ENCODE measurements at places on chromosomes 2 and 18. TPM values are rescaled to one million over a fixed set of nuclear protein-coding genes. Genes with fewer than 3 reads are reported as not detected.

The SCN3A gene
- total RNA-seq = not detected

The SMAD2 gene
- total RNA-seq = 383 TPM

GRCh38 chr18:75679331-75679730 lies 251.8 kb upstream of the SMIM21 start:
- no peak for DNase-seq
- H3K27me3 ChIP-seq = peaks cover 2% of the 10 kb centered on the region
- no peaks in the 10 kb centered on the region for H3K36me3 ChIP-seq
- no peak overlapping the region for H3K27ac ChIP-seq
- no peak overlapping the region for H3K4me3 ChIP-seq
- no peaks in the 10 kb centered on the region for H3K4me1 ChIP-seq

DNA sequence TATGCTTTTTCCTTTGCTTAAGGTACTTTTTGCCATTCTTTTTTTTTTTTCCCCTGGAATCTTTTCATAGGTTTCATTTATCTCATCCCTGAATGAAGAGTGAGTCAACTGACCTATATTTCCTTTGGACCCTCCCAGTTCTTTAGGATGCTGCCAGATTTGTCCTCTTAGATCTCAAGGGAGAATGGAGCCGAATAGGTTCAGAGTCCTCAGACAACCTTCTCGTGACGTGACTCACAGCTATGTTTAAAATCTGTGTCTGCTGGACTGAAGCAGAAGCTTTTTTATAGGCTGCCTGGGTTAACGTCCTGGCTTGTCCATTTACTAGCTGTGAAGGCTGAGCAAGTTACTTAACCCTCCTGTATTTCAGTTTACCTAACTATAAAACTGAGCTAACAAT lies 358.6 kb downstream of the DLGAP1 start:
- H3K27me3 ChIP-seq = no peaks in the 10 kb centered on the region
- no peak overlapping the region for H3K27ac ChIP-seq
- no peak for DNase-seq
- H3K36me3 ChIP-seq = no peaks in the 10 kb centered on the region

DNA sequence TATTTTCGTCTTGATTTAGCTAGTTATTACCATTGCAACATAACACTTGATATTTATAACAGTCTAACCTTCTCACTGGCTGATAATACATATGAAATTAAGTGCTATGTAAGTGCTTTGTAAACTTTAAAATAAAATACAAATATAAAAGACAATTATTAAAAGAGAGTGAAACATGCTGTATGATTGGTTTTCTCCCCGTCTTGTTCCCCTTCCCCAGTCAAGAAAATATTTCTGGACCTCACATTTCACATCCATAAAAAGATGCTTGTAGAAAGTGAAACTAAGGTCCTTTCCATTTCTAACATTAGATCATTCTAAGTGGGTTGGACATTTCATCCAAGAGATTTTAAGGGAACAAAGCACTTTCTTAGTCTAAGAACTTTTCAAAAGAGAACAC lies 310.2 kb upstream of the LRATD1 start:
- no peaks in the 10 kb centered on the region for H3K36me3 ChIP-seq
- H3K27me3 ChIP-seq = no peaks in the 10 kb centered on the region
- no peaks in the 10 kb centered on the region for H3K4me1 ChIP-seq
- no peak overlapping the region for H3K27ac ChIP-seq
- no peak for DNase-seq
- no peak overlapping the region for H3K4me3 ChIP-seq

GRCh38 chr2:101516823-101517690 lies 42.1 kb upstream of the RFX8 start:
- H3K27ac ChIP-seq = peak overlapping the region; percentile 25
- H3K4me3 ChIP-seq = peak overlapping the region; percentile 37
- peaks cover 3% of the 10 kb centered on the region for H3K27me3 ChIP-seq
- H3K4me1 ChIP-seq = peaks cover 51% of the 10 kb centered on the region
- DNase-seq = no peak
- peaks cover 7% of the 10 kb centered on the region for H3K36me3 ChIP-seq

GRCh38 chr2:212299943-212300342 lies 238.7 kb downstream of the ERBB4 start:
- no peak overlapping the region for H3K27ac ChIP-seq
- no peak for DNase-seq
- no peaks in the 10 kb centered on the region for H3K36me3 ChIP-seq
- H3K4me3 ChIP-seq = no peak overlapping the region
- H3K27me3 ChIP-seq = no peaks in the 10 kb centered on the region
- H3K4me1 ChIP-seq = no peaks in the 10 kb centered on the region

- peaks cover 3% of the 10 kb centered on the region for H3K27me3 ChIP-seq
- no peak overlapping the region for H3K4me3 ChIP-seq
- no peak overlapping the region for H3K27ac ChIP-seq
- no peak for DNase-seq
Observed at GRCh38 chr2:17605696-17606095, 65.2 kb downstream of the VSNL1 start.

GRCh38 chr2:15808944-15809343 lies 131.4 kb upstream of the MYCN start:
- no peaks in the 10 kb centered on the region for H3K4me1 ChIP-seq
- no peak overlapping the region for H3K27ac ChIP-seq
- no peaks in the 10 kb centered on the region for H3K36me3 ChIP-seq
- no peak for DNase-seq
- peaks cover 4% of the 10 kb centered on the region for H3K27me3 ChIP-seq

GRCh38 chr2:216792222-216793021 lies 67.4 kb downstream of the TNP1 start:
- H3K27ac ChIP-seq = no peak overlapping the region
- DNase-seq = no peak
- H3K36me3 ChIP-seq = no peaks in the 10 kb centered on the region
- H3K4me3 ChIP-seq = no peak overlapping the region
- no peaks in the 10 kb centered on the region for H3K4me1 ChIP-seq

DNA sequence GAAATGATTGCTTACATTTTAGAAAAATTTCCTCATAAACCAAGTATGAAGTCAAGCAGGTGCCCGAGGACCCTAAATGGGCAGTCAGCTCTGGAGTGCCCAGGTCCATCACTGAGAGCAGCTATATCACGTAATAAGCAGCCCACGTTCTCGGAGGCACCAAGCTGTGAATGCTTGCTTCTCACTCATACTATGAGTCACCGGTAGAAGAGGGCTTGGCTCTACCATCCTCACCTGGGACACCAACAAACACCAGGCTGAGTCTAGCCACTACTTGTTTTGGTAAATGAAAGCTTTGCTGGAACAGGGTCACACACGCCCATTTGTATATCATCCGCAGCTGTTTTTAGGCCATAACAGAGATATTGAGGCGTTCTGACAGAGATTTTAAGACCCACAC lies 207.5 kb downstream of the SEPTIN10 start:
- no peak overlapping the region for H3K4me3 ChIP-seq
- DNase-seq = no peak
- no peaks in the 10 kb centered on the region for H3K4me1 ChIP-seq
- H3K36me3 ChIP-seq = no peaks in the 10 kb centered on the region
- H3K27ac ChIP-seq = no peak overlapping the region

GRCh38 chr2:188884046-188884445 lies 90.1 kb upstream of the COL3A1 start:
- H3K27ac ChIP-seq = no peak overlapping the region
- H3K4me3 ChIP-seq = no peak overlapping the region
- no peaks in the 10 kb centered on the region for H3K4me1 ChIP-seq
- no peaks in the 10 kb centered on the region for H3K27me3 ChIP-seq

DNA sequence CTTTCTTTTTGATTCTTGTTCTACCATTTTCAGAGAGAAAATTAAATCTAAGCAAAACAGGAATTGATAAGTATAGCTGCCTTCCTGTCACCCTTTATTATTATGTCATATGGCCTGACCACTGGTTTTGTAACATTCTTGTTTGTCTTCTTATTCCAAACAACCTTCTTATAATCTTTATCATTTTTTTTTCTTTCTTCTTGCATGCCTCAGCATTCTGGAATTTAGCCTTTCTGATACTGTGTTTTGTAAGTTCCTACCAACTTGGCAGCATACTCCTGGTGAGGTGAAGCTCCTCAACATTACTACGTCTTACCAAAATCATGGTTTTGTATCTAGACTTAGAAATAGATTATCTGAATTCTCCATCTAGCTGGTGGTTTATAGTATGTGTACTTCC lies 199.2 kb downstream of the CAMKMT start:
- no peaks in the 10 kb centered on the region for H3K36me3 ChIP-seq
- no peak overlapping the region for H3K4me3 ChIP-seq
- no peaks in the 10 kb centered on the region for H3K27me3 ChIP-seq
- H3K27ac ChIP-seq = no peak overlapping the region

DNA sequence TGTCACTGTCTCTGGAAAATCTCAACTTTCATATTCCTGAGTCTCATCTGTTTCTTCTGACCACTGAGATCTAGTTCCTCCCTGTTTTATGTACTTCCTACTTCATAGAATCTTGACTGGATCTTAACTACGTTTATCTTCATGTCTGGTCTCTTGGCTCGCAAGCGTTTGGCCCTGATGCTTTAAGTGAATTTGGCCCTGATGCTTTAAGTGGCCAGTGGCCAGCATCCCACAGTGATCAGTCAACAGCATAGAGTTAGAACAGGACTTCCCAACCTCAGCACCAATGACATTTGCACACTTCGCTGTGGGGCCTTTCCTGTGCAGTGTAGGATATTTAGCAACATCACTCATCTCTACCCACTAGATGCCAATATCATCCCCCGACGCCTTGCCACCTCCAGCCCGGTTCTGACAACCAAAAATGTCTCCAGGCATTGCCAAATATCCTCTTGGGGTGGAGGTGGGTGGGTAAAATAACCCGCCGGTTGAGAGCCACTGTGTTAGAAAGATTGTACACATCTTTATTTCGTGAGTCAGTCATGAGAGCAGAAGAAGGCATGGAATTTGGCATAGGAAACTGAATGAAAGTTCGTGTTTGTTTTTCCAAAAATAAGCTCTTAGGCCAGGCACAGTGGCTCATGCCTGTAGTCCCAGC lies 12.2 kb downstream of the TM4SF20 start:
- peaks cover 10% of the 10 kb centered on the region for H3K4me1 ChIP-seq
- H3K27ac ChIP-seq = no peak overlapping the region
- no peak overlapping the region for H3K4me3 ChIP-seq
- peaks cover 2% of the 10 kb centered on the region for H3K27me3 ChIP-seq
- H3K36me3 ChIP-seq = no peaks in the 10 kb centered on the region

- H3K4me3 ChIP-seq = no peak overlapping the region
- peaks cover 10% of the 10 kb centered on the region for H3K27me3 ChIP-seq
- no peak for DNase-seq
- no peaks in the 10 kb centered on the region for H3K4me1 ChIP-seq
- no peaks in the 10 kb centered on the region for H3K36me3 ChIP-seq
Observed at GRCh38 chr2:129810521-129810920, 168.9 kb upstream of the RAB6C start.

GRCh38 chr2:135963841-135964240 lies 21.6 kb downstream of the DARS1 start:
- no peak for DNase-seq
- peaks cover 41% of the 10 kb centered on the region for H3K36me3 ChIP-seq
- H3K4me3 ChIP-seq = no peak overlapping the region
- H3K27me3 ChIP-seq = no peaks in the 10 kb centered on the region
- H3K27ac ChIP-seq = peak overlapping the region; percentile 1

DNA sequence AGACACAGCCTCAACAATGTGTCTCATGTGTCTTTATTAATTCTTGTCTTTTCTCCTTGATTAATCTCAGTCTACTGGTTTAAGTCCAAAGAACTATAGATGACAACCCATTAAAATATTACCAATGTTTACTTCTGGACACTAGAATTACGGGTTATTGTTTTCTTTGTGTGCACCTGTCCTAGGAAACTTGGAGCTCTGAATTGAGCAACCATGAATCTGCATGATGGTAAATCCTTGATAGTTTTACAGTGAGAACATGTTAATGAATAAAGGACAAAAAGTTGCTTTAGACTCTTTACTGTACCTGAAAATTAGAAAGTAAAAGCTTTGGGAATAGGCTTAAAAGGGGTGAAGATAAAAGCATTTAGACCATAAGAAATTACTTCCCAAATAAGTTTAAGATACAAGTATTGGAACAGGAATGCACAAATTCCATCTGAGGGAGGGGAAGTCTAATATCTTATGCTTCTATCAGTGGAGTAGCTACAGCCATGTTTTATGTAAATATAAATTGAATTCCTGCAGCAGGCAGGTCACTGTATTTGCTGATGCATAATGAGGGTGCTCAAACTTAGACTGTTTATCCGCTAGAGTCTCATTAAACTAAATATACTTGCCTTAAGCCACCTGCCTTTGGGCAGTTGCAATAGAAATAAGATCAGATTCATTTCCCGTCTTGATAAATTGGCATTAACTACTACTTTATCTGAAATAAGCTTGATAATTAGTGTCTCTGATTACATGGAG lies 603.7 kb upstream of the GCFC2 start:
- no peak overlapping the region for H3K4me3 ChIP-seq
- no peaks in the 10 kb centered on the region for H3K4me1 ChIP-seq
- DNase-seq = no peak
- H3K27ac ChIP-seq = no peak overlapping the region

- H3K4me3 ChIP-seq = no peak overlapping the region
- H3K27me3 ChIP-seq = peaks cover 5% of the 10 kb centered on the region
- no peaks in the 10 kb centered on the region for H3K4me1 ChIP-seq
Observed at GRCh38 chr2:1572638-1573037, 159.4 kb downstream of the TPO start.

Data from activated T-helper 1 cell treated with anti-CD3 and anti-CD28 coated beads, Interleukin-12 subunit alpha, Interleukin-12 subunit beta, Interleukin-2, Interleukin-4 antibody, amounts not matched to agents 30 ng/mL and 10 ng/mL and 1 ng/mL, durations not matched to agents 14 hours and 24 hours and 36 hours (primary cell).